ENCODE measurements at places on chromosomes 6 and 20. TPM values are rescaled to one million over a fixed set of nuclear protein-coding genes. Genes with fewer than 3 reads are reported as not detected.

The SLC9A8 gene
- 19.6 TPM for total RNA-seq

- H3K36me3 ChIP-seq = peaks cover 30% of the 10 kb centered on the region
- DNase-seq = no peak
- H3K4me1 ChIP-seq = no peaks in the 10 kb centered on the region
- H3K4me3 ChIP-seq = no peak overlapping the region
- H3K27ac ChIP-seq = no peak overlapping the region
- H3K27me3 ChIP-seq = no peaks in the 10 kb centered on the region
Measured at GRCh38 chr6:106530502-106530901, 98.8 kb downstream of the RTN4IP1 start.

The GSTA2 gene
- 0.40 TPM for total RNA-seq

DNA sequence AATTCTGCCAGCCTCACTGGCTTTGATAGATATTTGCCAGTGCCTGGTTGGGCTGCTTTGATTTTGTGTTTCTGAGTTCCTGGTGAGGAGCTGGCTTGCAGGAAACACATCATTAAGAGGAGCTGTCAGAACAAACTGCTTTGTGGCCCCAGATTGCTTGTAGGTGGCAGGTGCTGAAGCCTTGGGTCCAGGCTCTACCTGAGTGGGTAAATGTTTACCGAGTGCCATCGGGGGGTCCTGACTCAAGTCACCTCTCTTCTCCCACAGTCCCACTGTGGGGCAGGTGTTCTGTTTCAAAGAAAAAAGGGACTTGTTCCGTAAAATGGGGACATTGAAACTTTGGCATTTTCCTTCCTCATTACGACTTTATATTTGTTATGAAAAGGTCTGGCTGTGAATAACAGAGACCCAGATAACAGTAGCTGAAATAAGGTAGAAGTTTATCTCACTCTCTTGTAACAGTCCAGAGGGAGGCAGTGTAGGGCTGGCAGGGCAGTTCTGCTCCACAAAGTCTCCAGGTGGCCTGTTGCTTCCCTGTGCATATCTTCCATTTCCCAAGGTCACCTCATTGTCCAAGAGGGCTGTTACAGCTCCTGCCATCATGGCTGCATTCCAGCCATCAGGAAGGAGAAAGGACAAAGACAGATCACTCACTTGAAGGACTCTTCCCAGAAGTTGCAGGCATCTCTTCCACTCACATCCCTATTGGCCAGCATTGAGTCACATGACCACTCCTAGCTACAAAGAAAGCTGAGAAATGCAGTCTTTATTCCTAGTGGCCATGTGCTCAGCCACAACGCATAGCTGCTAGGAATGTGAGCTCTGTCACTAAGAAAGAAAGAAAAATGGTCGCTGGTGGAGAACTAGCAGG, 149.9 kb upstream of the KCNG1 start:
- no peaks in the 10 kb centered on the region for H3K36me3 ChIP-seq
- H3K4me1 ChIP-seq = no peaks in the 10 kb centered on the region
- no peak overlapping the region for H3K27ac ChIP-seq
- DNase-seq = no peak
- no peak overlapping the region for H3K4me3 ChIP-seq

DNA sequence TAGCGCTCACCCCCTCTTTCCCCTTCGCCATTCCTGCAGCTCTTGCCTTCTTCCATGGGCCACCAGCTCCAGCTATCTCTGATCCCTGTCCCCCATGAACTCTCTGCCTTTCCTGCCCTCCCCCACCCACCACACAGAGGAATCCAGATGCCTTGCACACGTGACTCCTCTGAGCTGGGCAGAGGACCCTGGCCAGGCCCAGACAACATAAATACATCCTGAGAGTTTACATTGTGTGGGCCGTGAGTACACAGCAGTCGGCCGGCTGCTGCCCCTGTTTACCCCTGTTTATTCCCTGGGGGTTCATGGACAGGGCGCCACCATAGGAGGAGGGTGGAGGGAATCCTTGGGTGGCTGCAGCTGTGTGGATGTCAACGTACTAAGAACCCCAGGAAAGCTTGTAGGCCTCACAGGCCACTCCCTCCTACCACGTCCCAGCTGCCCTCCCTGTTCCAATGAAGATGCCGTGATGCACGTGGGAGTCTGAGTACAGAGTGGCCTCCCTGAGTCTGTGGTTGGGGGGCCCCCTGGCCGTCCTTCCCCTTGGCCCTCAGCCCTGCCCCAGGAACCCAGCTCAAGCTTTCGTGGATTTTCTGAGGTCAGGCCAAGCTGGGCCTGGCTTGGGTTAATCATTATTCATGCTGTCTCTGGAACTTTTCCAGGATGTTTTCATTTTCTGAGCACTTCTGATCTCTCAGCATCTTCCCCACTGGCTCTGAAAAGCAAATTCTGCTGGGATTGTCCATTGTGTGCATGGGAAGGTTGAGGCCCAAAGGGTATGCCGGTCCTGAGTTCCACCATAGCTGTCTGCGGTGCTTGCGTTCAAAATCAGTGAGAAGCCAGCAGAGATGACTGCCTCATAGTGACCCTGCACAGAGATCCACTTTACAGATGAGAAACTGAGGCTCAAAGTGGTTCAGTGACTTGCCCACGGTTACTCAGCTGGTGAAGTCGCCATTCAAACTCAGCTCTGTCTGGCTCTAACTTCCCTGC, 136.3 kb downstream of the MRPL14 start:
- H3K4me3 ChIP-seq = no peak overlapping the region
- H3K4me1 ChIP-seq = no peaks in the 10 kb centered on the region
- H3K36me3 ChIP-seq = no peaks in the 10 kb centered on the region
- no peak overlapping the region for H3K27ac ChIP-seq
- H3K27me3 ChIP-seq = no peaks in the 10 kb centered on the region

The KIF6 gene
- total RNA-seq = 1.9 TPM

The TEAD3 gene
- total RNA-seq = 19.6 TPM

DNA sequence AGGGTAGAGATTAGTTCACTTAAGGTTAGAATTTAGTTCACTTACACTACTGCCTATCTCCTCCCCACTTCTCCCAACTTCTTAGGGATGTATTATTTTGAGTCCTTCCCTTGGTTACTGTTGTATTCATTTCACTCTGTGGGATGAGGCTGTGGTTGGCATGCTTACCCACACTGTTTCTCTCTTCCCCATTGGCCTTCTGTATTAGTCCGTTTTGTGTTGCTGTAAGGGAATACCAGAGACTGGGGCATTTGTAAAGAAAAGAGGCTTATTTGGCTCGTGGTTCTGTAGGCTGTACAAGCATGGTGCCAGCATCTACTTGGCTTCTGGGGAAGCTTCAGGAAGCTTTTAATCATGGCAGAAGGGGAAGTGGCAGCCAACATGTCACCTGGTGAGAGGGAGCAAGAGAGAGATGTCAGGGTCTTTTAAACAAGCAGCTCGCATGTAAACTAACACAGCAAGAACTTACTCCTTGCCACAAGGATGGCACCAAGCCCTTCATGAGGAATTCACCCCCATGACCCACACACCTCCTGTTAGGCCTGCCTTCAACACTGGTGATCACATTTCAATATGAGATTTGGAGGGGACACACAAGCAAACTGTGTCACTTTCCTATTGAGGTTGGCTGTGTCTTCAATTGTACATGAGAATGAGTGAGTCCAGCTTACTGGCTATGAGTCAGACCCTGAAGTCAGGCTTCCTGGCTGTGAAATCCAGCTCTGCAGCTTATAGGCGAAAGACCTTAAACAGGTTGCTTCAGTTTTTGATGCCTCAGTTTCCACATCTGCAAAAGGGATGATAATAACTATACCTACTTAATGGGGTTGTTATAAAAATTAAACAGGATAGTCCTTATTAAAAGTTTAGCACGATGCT, 53.3 kb downstream of the SYNDIG1 start:
- no peak overlapping the region for H3K27ac ChIP-seq
- no peak for DNase-seq

- DNase-seq = no peak
- no peaks in the 10 kb centered on the region for H3K27me3 ChIP-seq
- H3K27ac ChIP-seq = peak overlapping the region; percentile 98
- no peak overlapping the region for H3K4me3 ChIP-seq
Measured at GRCh38 chr20:8020314-8021079, 936 bp upstream of the TMX4 start.

DNA sequence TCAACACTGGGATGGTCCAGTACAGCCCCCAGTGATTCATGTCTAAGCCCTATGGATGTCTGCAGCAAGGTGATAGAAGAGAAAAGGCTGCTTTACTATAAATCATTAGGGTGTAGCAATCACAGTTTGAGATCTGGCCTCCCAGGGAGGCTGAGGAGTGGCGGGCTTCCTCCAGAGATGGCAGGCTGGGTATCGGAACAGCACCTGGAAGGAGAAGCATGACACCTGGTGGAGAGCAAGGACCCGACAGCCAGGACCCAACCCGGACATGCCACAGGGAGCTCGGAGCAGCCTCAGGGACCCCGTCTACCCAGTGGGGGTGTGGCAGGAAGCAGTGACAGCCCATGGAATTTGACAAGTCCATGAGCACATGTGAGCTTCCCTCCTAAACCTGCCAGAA, 114.8 kb upstream of the CD93 start:
- no peak overlapping the region for H3K27ac ChIP-seq
- DNase-seq = no peak
- no peaks in the 10 kb centered on the region for H3K27me3 ChIP-seq
- H3K36me3 ChIP-seq = no peaks in the 10 kb centered on the region
- H3K4me1 ChIP-seq = peaks cover 3% of the 10 kb centered on the region
